CD14-positive monocyte (primary cell): ENCODE measurements at places on chromosomes 7 and 10. TPM values are rescaled to one million over a fixed set of nuclear protein-coding genes. Genes with fewer than 3 reads are reported as not detected.

SFXN4 gene
- 7.5 and 8.3 TPM in 2 replicates for polyA plus RNA-seq

CXCL12 gene
- polyA plus RNA-seq = not detected

ADAM8 gene
- polyA plus RNA-seq = 72.8 TPM

C7orf57 gene
- 0.05 TPM in 1 of 2 replicates, not detected in the other for polyA plus RNA-seq

CPA4 gene
- not detected for polyA plus RNA-seq

LDB3 gene
- not detected for polyA plus RNA-seq

ZNF117 gene
- polyA plus RNA-seq = 1.8 and 8.7 TPM in 2 replicates

GNAT3 gene
- polyA plus RNA-seq = not detected in 2 replicates

OPN1SW gene
- not detected for polyA plus RNA-seq

DOCK4 gene
- polyA plus RNA-seq = 2.0 and 5.0 TPM in 2 replicates
